ENCODE measurements at places on chromosomes 5 and 9.

GRCh38 chr5:110371725-110372041 is 354.8 kb downstream of the TMEM232 start:
- no peak for DNase-seq

DNA sequence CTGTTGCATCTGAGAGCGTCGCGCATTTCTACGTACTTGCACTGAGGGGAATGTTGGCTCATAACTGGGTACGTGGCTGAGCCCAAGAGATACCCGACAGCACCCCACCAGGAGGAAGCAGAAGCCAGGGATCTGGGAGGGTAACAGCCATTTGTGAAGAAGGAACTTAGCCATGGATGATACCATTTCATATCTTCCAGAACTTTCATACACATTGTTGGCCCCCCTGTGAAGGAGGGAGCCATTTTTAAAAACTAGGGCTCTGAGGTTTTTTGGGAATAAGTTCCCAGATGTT is 101.4 kb upstream of the SLC44A1 start:
- no peak for DNase-seq

GRCh38 chr9:135963938-135964337 is 2.8 kb upstream of the UBAC1 start:
- DNase-seq, result no peak

DNA sequence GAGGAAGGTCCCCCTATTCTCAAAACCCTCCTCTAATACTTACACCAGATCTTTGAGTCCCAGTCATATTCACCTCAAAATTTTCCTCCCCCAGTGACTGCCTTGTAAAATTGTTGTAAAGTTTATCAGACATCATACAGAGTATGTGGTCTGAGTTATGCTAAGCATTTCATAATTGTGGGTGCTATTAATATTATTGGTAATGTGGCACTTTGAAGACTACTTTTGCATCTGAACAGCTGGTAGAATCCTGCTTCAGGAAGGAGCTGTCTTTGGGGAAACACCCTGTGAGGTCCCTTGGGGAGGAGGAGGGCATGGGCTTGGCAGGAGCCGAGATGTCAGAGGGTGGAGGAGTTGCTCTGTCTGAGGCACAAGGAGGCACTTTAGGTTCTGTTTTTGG is 164.9 kb upstream of the ZNF618 start:
- no peak for DNase-seq

Data from stimulated activated CD8-positive, alpha-beta memory T cell treated with anti-CD3 and anti-CD28 coated beads, Interleukin-2, amount 100 ng/mL, for 48 hours (primary cell).